ENCODE measurements at places on chromosomes 4 and X.

DNA sequence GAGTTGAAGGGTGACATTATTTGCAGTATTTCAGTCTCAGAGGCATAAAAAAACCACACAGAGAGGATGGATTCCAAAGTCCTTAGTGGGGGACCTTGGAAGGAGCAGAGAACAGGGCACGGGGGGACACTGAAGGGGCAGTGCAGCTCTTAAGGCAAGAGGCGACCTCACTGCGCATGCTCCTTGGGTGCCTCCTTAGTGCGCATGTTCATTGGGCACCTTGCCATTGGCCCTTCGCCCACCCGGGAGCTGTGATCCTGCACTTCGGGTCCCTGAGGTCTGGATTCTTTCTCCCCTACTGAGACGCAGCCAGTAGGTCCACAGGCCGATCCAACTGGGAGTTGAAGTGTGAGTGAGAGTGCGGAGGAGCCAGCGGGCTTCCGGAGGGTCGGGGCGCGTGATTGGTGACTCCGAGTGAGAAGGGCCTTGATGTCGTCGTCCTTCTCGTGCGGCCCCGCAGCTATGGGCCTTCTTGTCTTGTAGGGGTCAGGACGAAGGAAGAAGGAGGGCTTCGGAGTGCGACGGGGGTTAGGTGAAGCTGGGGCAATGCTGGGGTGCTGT, at the start of gene XAGE5:
Gene XAGE5 (plus strand): TSS at position 223 of the 561 bp plus-strand sequence. CDS start 1,280 bp downstream, outside the sequence.
- no peak for DNase-seq

GRCh38 chr4:163251204-163251603, 81.2 kb downstream of the NPY1R start:
- no peak for DNase-seq

- DNase-seq = peak; percentile 57
These were observed 14.3 kb downstream of the JCHAIN start for GRCh38 chr4:70651864-70652506.

- DNase-seq = no peak
These were observed 44.0 kb upstream of the ZCCHC12 start for GRCh38 chrX:118779581-118779980.

DNA sequence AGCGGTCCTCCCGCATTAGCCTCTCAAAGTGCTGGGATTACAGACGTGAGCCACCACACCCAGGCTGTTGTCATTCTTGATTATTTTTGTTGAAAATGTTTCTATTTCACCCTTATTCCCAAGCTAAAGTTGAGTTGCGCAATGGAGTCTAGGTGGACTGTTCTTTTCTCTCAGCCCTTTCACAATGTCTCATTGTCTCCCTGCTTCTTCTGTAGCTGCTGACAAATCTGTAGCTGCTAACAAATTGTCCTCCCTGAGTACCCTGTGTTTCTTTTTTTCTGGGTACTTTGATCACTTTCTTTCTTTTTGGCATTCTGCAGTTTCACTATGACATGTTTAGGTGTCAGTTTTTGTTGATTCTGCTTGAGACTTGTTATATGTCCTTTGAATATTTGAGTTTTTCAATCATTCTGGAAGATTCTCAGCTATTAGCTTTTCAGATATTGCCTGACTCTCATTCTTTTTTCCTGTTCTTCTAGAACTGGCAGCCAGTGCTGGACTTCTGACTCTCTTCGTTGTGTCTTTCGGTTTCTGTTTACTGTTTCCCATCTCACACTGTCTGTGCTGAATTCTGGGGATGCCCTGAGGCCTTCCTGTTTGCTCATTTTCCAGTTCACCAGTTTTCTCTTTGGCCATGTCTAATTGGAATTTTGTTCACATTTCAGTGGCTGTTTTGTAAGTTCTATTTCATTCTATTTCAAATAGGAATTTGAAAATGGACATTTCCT, 6.6 kb downstream of the ABCD1 start:
- no peak for DNase-seq

- no peak for DNase-seq
These were observed 16.0 kb downstream of the CLDN22 start for GRCh38 chr4:183304067-183304466.

GRCh38 chrX:153708415-153708814, 15.8 kb downstream of the BCAP31 start:
- DNase-seq = peak; percentile 58

DNA sequence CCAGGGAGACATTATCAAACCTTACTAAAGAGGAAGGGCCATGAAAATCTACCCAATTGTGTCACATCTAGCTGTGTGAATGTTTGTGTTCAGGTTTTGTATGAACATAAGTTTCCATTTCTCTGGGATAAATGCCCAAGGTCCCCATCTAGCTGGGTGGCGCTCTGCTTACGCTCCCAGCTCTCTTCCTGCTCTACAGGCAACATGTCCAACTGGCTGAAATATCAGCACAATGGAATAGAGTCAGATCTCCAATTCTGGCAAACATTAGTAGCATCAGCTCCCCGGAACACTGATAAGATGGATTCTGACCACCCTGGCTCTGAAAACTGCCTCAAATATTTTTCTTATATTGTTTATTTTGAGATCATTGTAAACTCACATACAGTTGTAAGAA, 74.8 kb downstream of the IRF2 start:
- DNase-seq = no peak

DNA sequence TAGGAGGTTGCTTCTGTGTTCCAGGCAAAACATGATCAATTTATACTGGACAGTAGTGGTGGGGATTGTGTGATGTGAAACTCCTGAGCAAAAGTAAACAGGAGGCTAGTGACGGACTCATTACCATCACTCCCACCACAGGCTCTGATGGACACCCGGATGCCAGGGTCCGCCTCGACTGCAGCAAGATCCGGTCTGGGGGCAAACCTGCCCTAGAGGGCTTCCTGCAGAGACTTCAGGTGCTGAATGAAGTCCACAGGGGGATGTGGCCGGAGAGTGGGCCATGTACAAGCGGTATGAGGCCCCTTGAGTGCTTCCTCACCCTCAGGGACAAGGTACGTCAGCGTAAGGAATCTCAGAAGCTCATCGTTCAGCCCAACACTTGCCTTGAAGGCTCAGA, 23.4 kb upstream of the TECRL start:
- no peak for DNase-seq

DNA sequence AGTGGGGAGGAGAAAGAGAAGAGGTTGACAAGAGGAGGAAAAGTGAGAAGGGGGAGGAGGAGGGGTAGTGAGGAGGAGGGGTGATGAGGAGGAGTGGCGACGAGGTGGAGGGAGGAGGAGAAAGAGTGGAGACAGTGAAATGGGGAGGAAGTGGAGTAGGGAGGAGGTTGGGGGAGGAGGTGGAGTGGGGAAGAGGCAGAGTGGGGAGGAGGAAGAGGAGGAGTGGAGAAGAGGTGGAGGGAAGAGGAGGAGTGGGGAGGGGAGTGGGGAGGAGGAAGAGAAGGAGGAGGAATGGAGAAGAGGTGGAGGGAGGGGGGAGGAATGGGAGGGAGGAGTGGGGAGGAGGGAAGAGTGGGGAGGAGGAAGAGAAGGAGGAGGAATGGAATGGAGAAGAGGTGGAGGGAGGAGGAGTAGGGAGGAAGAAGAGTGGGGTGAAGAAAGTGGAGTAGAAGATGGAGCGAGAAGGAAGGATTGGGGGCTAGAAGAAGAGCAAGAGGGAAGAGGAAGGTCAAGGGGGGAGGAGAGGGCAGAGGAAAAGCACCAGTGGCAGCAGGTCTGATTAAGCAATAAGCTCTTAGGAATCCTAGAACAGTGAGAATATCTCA, 50.0 kb upstream of the MTNR1A start:
- no peak for DNase-seq

GRCh38 chr4:149441338-149441737, 374.3 kb downstream of the IQCM start:
- DNase-seq = peak; percentile 33

DNA sequence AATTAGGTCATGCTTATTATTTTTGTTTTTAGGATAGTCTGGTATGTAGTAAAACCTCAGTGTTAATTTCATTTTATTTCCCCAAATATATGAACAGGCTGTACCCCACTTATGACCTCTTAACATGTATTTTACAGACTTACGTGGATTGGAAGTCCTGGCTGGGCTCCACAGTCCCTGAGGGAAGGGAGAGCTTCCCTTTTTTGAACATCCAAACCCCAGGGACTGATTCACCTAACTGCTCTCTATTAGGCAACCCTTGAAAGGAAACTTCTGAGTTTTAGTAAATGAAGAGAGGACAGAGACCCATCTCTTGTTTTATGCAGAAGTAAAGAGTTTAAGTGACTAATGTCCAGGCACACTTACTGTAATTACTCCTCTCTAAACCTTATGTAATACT, 233.1 kb upstream of the SPRY1 start:
- DNase-seq = no peak

DNA sequence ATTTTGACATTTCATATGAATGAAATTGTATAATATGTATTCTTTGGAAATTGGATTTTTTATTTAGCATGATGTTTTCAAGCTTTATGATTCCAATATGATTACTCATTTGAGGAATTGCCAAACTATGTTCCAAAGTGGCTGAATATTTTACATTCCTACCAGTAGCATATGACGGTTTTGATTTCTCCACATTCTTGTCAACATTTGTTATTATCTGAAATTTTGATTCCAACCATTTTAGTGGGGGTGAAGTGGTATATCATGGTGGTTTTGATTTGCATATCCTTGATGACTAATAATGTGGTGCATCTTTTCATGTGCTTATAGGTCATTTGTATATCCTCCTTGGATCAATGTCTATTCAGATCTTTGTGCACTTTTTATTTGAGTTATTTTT, 2.6 kb upstream of the BEX1 start:
- no peak for DNase-seq

DNA sequence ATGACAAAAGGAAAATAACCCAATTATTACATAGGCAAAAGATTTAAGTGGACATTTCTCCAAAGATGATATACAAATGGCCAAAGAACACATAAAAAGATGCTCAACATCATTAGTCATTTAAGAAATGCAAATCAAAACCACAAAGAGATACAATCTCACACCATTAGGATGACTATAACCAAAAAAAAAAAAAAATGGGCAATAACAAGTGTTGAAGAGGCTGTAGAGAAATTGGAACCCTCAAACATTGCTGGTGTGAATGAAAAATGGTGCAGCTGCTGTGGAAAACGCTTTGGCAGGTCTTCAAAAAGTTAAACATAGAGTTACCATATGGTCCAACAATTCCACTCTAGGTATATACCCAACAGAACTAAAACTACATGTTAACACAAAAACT, 5.6 kb upstream of the PRDX4 start:
- no peak for DNase-seq

DNA sequence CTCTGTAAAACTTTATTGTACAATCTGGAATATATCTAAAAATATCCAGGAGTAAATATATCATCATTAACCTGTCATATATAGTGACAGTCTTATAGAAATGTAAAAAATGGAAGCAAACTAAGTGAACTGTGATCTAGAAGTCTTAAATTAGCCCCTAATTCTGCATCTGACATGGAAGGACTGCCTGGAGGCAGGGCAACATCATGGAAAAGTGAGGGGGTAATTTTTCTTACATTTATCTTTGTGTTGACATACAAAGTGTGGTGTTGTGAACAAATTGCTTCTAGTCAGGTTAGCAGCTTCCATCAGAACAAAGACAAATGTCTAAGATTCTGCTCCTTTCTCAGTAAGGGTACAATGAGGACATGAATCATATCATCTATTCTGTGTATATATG, 186.3 kb downstream of the C4orf33 start:
- DNase-seq = no peak

DNA sequence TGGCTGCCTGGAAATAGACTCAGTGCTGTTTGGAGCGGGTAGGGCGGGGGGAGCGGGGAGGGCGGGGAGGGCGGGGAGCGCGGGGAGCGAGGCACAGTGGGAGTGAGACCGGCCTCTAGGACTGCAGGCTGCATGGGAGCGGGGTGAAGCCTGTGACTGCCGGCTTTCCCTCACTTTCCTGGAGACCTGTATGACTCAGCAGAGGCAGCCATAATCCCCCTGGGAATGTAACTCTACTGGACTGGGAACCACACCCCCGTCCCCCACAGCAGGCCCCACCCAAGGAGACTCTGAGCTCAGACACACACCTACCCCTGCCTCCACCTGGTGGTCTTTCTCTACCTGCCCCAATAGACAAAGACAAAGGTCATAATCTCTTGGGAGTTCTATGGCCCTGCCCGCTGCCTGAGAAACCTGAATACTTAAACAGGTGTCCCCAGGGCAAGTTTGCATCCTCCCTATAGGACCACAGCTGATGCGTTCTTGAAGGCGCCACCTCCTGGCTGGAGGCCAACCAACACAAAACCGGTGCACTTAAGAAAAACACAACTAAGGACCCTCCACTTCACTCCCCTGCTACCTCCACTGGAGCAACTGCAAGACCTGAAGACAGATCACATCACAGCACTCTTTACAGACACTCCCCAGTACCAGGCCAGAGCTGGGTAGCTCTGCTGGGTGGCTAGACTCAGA, 18.0 kb downstream of the HDAC8 start:
- DNase-seq = no peak

- DNase-seq = peak; percentile 13
These were observed 124.5 kb upstream of the PLAC1 start for GRCh38 chrX:134782796-134783195.

- DNase-seq = peak; percentile 71
These were observed 119.1 kb upstream of the OTUD4 start for GRCh38 chr4:145299380-145300076.

GRCh38 chr4:121307445-121308327, 73.1 kb downstream of the QRFPR start:
- peak; percentile 57 for DNase-seq

- DNase-seq = no peak
These were observed 16.5 kb downstream of the CXCL1 start for GRCh38 chr4:73885574-73886267.

GRCh38 chrX:43666311-43666912, 10.3 kb downstream of the MAOA start:
- no peak for DNase-seq

- no peak for DNase-seq
These were observed 35.1 kb upstream of the ZNF41 start for GRCh38 chrX:47518144-47518543.

DNA sequence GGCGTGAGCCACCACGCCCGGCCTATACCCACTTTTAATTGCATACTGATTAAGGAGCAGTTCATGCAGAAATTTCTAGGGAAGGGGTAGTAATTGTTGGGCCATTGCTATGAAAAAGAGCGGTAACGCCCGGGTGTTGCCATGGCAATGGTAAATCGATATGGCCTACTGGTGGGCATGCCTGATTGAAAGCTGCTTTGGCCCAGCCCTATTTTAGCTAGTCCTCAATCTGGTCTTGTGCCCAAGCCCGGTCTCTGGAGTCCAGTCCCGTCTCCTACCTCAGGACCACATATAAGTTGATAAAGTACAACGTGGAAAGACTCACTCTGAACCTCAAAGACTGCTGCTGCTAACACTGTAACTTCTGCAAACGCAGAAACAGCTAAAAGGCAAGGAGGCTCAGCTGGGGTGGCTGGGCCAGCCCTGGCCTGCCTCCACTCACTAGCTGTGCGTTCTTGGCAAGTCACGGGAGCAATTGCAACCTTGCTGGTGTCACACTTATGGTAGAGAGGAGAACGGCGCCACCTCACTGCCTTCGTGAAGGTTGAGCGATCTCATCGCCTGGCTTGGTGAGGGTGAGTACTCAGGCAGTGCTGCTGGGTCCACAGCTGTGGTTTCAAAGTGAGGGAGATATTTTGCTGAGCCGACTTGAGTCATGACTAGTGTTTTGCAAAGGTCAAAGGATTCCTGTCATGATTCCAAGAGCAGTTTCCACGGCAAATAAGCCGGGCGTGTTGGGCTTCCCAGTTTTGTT, 57.0 kb upstream of the GRPEL1 start:
- peak; percentile 92 for DNase-seq

All from GM03348 (cell line).